ENCODE measurements at places on chromosomes 3 and 15. TPM values are rescaled to one million over a fixed set of nuclear protein-coding genes. Genes with fewer than 3 reads are reported as not detected.

DNA sequence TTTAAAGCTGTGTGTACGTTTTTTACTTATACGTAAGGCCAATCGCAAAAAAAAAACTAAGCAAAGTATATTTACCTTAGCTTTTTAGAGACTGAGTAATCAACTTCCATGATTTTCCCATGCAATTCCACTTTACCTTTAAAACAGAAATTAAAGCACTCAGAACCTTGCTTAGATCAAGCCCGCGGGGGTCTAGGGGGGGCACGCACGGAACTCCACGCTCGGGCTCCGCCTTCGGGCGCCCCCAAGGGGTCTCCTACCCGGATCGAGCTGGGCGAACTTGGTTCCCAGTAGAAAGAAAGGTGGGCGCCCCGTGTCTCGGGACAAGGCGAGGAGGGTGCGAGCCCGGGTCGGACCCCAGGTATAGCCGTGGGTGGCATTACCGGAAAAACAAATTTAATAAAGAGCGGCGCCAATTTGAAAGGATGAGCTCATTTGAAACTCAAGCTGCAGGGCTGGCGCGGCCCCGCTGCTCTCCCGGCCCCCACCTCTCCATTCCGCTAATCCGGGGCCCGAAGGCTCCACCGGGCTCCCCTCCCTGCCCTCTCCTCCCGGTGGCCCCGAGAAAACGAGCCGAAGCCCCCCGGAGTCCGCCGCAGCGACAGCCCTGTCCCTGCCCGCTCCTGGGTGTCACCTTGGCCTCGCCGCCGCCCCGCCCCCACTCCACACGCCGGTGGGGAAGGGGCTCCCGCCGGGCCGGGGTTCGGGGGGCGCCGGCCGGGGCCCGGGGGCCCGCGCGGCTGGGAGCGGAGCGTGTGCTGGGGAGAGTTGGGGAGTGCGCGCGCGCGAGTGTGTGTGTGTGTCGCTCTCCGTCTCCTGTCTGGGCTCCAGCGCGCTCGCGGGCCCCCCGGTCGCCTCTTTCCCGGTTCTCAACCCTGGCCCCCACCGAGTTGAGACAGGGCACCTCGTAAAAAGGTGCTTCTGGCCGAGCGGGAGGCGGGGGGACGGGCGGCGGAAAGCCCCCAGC is 1.5 kb downstream of the IGF2BP2 start:
- DNase-seq, result peak; percentile 41

PRTG gene
- total RNA-seq, result 1.7 TPM

KAT2B gene
- 2.2 TPM for total RNA-seq

MEF2A gene
- total RNA-seq, result 20.8 TPM

GRCh38 chr15:77035999-77036471 is 34.9 kb downstream of the TSPAN3 start:
- DNase-seq, result no peak

- no peak for DNase-seq
Measured at GRCh38 chr15:31373096-31373865, 46.6 kb downstream of the KLF13 start.

SLC25A38 gene
- 16.1 TPM for total RNA-seq

NTRK3 gene
- total RNA-seq, result under 0.01 TPM

GRCh38 chr3:138935863-138936740 is 10.8 kb downstream of the FOXL2 start:
- DNase-seq, result peak; percentile 29

SYNPR gene
- total RNA-seq, result not detected

DNA sequence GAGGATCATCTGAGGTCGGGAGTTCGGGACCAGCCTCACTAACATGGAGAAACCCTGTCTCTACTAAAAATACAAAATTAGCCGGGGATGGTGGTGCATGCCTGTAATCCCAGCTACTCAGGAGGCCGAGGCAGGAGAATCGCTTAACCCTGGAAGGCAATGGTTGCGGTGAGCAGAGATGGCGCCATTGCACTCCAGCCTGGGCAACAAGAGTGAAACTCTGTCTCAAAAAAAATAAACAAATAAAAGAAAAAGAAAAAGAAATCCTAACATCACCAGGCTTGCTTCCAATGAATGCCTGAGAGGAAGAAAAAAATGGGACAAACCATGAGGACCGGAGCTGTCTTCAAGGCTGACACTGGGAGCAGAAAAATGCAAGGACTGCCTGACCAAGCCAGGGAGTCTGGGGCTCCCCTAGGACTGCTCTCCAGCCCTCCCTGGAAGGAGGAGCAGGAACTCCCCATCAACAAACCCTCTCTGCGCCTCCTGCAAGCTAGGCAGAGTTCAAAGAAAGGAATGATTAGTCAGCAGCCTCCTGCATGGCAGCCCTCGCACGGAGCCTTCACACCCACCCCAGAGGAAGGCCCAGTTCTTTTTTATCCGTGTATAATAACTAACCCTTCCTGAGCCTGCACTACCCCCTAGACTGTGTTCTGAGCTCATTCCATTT is 55.4 kb downstream of the NUP210 start:
- peak; percentile 41 for DNase-seq

MORC1 gene
- not detected for total RNA-seq

DNA sequence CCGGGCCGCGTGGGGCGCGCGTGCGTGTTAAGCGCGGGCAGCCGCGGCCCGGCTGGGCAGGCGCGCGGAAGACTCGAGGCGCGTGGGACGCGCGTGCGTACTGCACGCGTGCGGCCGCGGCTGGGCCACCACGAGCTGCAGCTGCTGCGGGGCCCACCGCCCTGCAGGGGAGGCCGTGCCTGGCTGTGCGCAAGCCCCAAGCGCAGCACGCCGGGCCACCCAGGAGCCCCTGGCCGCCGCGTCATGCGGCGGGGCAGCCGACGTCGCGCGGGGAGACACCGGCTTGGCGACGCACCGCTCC is 590 bp upstream of the TRIM71 start:
- no peak for DNase-seq

GRCh38 chr3:160874736-160875135 is 118.7 kb downstream of the PPM1L start:
- no peak for DNase-seq

DNA sequence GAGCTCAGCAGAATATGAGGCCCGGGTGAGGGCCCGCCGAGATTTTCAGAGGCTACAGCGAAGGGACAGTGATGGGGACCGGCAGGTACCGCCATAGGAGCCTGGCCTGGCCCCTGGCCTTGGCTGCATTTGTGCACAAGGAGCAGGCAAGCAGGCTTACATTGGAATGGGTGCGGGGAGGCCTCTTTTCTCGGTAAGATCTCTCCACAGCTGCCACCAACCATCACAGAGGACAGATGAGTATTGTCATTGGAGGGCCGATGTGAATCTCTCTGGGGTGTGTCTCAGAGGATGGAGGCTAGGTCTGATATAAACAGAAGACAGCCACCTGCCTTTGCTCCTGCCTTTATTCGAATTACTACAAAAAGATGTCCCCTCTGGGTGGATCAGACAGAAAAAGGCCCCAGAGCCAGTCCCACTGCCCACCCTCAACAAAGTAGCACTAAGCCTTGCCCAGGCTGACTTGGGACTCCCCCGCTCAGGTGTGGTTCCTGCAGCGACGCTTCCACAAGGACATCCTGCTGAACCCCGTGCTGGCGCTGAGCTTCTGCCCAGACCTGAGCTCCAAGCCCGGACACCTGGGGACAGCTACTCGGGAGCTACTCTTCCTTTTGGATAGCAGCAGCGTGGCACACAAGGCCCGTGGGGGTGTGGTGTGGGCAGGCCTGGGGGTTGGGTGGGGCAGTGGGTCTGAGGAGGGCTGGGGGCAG is 5.4 kb downstream of the VWA5B2 start:
- DNase-seq, result no peak

DNA sequence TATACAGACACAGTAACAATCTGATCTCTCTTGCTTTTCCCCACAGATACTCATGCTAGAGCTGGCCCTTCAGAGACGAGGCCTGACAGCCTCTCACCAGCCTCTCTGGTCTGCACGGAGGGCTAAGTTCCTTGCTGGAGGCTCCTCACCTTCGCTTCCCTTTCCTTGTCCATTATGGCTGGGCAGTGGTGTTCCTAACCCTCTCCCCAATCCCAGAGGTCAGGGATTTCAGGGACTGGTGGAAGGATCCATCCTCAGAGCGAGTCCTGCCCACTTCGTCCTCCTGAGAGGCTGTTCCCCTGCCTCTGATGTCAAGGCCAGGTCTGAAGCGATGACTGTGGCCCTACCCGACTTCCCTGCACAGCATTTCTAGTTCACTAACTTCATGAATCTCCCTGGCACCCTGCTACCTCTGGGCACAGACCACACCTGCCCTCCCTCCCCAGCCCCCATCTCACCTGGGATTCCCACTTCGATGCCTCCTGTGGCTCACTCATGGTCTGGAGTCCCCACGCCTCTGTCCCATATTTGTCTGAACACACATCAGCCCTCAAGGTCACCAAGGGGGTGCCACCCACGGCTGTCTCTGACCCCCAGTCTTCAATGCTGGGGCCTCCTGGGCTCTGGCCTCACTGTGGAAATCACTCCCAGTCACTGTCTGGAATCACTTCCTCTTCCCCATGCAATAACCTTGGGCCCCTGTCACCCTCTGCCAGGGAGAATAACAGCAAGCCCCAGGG is 124.9 kb upstream of the PRR20G start:
- DNase-seq, result no peak

- DNase-seq, result no peak
Measured at GRCh38 chr3:112464264-112464663, 35.0 kb downstream of the BTLA start.

DNA sequence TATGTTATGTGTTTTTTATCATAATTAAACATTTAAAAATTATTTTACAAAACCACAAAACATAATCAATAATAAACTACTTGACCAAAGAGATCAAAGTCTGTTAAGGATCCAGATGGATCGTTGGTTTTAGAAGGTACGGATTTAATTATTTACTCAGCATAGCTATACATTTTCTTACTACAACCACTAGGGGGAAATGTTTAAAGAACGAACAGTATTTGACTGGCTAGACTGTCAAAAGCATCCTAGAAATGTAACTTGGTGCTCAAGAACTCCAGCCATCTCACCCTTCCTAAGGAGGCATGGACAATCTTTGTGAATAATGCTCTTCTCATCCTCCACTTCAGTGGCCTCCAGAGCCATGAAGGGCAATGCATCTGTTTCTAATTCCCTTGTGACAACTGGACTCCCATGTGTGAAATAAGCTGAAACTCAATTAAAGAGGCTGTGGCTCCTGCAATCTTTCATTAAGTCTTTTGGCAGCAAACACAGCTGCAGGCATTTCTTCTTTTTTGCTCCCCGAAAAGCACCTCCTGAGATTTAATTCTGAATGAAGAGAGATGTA is 94.7 kb upstream of the TUSC7 start:
- peak; percentile 26 for DNase-seq

DNA sequence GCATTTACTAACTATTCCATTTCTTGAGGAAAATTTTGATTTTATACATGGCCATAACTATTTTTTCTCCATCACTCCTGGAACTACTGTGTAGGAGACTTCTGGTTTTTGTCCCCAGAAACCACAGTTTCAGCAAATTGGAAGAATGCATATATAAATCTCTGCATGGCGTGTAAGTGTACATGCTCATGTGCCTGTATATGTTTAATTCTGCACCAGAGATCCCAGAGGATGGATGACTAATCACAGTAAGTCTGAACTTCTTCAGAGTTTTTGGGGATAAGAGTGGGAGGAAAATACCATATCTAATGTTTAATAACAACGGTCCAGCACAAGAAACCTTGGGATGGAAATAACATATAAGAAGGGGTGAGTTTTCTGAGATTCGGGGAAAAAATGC is 10.9 kb upstream of the COL6A6 start:
- DNase-seq, result no peak

- DNase-seq, result peak; percentile 90
Measured at GRCh38 chr3:159824333-159824732, 164.3 kb upstream of the IL12A start.

GOLGA6L4 gene
- total RNA-seq, result 0.83 TPM

- peak; percentile 68 for DNase-seq
Measured at GRCh38 chr3:11592445-11593298, 51.0 kb downstream of the VGLL4 start.

GRCh38 chr3:172369590-172370259 is 78.5 kb downstream of the GHSR start:
- no peak for DNase-seq

DNA sequence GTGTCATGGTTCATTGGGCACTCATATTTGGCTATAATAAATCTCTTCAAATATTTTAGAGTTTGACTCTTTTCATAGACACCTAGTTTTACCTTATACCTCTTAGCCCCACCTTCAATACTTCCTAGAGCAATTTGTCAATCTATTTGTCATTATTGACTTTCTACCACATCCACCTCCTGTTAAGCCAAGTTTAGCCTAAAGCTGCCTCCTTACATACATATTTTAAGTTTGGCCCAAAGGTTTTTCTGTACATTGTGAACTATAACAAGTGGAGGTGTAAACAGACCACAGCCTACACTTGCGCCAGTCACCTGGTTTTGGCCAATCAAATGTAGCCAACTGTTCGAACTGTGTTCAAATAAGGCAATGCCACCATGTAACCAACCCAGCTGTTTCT is 18.1 kb upstream of the ABHD17C start:
- DNase-seq, result no peak

DNA sequence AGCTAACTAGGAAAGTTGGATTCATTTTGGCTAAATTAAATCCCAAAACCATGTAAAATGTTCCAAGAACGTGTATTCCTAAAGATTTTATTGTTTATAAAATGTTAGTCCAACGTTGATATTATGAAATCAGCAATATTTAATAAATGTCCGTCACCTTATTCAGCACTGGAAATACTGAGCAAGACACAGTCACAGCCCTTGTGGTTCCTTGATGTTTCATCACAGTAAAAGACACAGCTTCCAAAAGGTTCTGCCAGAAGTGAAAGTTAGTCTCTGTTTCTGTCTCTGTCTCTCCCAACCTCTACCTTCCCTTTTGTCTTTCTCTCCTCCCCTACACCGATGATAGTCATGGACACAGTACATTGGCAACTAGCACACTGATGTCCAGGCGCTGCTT is 82.2 kb upstream of the BOC start:
- no peak for DNase-seq

GRCh38 chr3:149879872-149880271 is 66.9 kb downstream of the RNF13 start:
- DNase-seq, result peak; percentile 68

ARPP19 gene
- 65.2 TPM for total RNA-seq

DNA sequence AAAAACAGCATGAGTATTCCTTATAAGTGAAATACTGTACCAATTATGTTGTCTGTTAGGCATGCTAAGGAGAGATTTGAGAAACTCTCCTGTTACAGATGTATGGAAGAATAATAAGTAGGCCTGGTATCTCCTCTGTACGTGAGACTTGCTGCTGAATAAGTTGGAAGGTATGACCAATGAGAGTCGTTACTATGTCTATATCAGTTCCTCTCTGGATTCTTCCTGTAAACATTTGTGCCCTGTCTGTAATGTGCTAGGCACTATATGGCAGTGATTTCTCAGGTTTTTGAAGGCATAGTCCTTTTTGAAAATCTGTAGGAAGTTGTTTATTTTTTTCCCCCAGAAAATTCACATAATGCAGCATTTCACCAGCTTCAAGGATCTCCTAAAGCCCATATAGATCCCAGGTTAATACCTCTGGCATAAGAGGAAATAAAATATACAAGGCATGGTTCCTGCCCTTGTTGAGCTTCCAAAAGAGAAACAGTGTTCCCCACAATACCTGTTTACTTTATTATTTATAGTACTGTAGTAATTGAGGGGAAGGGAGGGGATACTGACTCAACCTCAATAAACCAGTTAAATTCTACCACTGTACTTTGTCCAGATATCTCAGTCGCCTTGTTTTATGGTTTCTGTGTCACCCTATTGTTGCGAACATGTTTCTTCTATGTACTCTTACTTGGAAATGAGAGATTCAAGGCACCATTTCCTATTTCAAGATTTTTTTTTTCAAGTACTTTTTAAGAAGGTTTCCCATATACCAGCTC is 28.6 kb downstream of the MAP2K5 start:
- no peak for DNase-seq
